ENCODE measurements at places on chromosomes 1 and 21.

- no peak for DNase-seq
These were observed 186.4 kb downstream of the HMCN1 start for GRCh38 chr1:185920602-185921001.

DNA sequence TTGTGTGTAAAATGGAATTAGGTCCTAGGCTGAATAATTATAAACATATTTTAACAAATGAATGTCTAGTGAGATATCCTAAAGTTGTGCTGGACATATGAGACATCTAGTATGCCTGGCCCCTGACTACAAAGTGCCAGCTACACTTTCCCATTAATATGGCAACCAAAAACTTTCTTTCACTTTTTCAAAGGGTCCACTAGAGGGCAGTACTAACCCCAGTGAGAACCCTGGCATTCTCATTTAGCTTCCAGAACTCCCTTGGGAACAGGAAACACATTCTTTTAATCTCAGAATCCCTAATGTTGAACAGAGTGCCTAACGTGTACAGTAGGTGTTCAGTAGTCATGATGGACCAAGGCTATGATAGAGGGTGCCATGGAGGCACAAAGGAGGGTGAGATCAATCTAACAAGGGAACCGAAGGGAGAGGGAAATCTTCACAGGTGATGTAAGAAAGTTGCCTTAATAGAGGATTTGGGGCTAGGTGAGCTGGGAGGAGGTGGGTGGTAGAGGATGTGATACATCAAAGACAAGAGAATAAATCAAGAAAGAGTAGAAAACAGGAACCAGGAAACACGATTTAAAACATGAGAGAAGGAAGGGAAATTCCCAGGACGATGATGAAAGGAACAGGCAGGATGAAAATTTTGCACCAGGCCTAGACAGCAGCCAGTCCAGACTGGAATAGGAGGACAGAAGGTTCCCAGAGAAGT, 41.6 kb downstream of the NSL1 start:
- DNase-seq, result peak; percentile 75

DNA sequence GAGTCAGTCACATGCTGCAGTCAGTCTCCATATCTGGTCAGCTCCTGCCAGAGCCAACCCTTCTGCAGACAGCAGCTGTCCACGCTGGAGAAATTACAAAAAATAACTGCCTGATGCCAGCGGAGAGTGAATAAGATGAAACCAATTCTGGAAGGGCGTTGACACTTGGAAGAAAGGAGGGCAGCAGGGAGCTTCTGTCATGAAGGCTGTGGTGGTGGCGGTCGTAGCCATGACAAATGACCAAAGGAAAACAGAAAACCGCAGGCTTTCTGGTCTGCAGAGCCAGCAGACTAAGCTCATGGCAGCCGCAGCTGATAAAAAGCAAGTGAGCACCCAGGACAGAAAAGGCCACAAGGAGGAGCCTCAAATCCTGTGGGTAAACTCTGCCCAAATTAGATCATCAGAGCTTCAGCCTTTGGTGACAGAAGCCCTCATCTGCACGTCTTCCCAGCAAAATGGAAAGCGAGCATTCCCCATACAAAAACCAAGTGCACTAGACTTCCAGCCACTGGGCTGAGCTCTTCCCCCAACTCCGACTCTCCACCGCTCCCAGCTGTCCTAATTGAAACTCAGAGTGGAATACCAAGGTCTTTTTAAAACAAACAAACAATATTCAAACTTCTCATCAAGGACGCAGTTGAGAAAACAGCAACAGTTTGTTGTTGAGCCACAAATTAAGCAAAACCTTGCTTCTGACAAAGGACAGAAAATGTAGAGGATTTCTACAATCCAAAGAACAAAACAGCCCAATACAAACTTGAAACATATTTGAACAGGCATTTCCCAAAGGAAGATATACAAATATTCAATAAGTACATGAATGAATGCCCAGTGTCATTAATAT, 28.7 kb downstream of the RSPH1 start:
- DNase-seq, result peak; percentile 49

GRCh38 chr1:21873761-21874160, 61.7 kb downstream of the LDLRAD2 start:
- no peak for DNase-seq

DNA sequence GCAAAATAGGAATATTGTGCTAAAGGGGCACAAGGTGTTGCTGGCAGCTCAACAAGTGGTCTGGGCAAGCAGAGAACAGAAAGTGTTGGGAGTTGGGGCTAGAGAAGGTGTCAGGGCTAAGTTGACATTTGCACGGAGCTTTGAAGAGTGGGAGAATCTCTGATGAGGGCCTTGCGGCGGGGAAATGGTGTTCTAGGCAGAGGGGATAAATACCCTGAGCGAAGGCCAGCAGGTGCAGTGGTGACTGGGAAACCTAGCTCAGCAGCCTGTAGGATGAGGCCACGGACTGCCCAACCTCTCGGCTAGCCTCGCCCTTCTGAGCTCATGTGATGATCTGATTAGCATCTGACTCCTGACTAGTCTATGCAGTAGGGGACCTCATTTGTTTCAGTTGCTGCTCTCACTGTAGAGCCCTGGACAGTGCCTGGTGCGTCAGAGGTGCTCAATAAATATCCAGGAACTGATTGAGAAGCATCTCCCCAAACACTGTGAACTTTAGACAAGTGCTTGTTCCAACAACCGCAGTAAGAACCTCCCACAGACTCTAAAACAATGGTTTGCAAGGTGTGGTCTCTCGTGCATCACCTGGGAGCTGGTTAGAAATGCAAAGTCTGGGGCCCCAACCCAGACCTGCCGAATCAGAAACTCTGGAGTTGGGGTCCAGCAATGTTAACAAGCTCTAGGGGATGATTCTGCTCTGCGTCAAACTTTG, 1.0 kb upstream of the FOXO6 start:
- no peak for DNase-seq

DNA sequence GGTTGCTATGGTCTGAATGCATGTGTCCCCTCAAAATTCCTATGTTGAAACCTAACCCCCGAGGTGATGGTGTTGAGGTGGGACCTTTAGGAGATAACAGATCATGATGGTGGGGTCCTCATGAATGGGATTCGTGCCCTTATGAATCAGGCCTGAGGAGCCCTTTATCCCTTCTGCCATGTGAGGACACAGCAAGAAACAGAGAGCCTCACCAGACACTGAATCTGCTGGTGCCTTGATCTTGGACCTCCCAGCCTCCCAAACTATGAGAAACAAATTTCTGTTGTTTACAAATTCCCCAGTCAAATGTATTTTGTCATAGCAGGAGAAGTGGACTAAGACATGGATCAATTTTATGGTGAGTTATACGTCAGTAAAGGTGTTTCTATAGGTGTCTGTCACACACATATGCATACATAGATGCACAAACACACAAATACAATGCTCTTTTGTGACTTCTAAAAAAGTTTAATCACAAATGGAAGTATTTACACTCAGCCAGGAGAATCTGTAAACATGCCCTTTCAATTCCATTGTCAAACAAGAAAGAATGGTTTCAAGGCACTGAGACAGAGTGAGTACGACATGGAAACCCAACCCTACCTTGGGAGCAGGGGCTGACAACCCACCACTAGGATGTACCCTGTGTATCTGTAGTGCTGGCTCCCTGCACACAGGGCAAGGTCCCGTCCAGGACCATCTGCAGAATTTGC, 5.5 kb upstream of the ETS2 start:
- DNase-seq, result no peak

DNA sequence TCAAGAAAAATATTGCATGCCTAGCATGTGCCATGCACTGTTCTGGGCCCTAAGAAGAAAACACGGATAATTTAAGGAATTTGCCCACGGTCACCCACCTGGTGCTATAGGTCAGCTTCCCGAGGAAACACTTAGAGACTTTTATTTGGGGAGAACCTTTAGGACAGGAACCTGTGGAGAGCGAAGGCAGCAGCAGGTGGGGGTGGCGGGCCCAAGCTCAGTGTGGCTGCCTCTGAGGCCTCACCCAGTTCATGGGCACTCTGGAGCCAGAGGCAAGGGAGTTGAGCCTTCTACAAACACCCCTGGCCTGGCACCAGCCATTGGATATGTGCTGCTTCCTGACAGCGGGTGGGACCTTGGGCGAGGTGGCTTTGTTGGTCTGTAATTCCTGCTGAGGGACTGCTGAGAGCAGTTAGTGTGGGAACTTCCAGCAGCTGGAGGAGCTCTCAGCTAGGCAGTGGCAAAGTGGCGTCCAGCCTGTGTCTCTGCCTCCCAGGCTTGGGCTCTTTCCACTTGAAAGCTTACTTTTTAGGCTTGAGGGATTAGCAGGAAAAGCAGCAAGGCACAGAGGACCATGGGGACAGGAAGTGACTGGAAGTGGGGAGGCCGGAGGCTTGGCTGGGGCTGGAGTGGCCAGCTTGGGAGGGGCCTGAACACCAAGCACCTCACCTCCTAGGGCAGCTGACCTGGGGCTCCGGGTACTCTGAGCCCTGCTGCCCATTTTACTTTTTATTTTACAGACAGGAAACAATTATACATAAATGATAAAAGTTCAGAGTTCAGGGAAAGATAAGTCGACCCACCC, 19.1 kb downstream of the MRPL37 start:
- DNase-seq, result no peak

DNA sequence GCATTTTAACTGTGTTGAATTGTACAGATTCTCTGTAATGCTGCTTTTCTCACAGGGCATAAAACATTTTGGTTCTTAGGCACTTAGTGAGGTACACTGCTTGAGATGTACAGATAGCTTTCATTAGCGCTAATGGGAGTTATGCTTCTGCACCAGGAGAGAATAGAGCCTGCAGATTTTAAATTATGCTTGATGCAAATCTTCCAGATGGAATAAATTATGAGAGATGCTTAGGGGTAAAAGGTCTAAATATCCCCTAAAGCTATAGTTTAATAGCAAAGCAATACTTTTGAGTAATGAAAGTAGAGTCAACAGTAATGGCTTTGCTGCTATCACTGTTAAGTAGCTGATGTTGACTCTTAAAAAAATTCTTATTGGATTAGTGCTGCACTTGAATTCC, 248.9 kb downstream of the S1PR1 start:
- no peak for DNase-seq

- DNase-seq, result no peak
These were observed 53.5 kb upstream of the SLC22A15 start for GRCh38 chr1:115922801-115923200.

GRCh38 chr1:9633493-9633892, 18.0 kb upstream of the PIK3CD start:
- DNase-seq, result no peak

- no peak for DNase-seq
These were observed 18.9 kb downstream of the METTL13 start for GRCh38 chr1:171800342-171800741.

- DNase-seq, result no peak
These were observed 138.9 kb downstream of the ACTL8 start for GRCh38 chr1:17893891-17894631.

DNA sequence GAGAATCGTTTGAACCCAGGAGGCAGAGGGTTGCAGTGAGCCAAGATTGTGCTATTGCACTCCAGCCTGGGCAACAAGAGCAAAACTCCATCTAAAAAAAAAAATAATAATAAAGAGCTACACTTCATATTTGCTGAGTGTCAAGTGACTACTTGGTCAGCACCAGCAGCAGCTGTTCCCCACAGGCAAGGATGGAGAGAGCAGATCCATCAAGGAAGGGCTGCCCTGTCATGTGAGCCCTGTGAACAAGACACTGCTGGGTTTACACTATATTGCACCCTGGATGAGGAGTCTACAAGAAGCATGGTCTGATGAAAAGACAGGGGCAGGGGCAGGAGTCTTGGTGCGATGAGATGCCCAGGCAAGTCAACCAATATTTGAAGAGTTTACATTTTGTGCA, 3.6 kb downstream of the CTNNBIP1 start:
- no peak for DNase-seq

DNA sequence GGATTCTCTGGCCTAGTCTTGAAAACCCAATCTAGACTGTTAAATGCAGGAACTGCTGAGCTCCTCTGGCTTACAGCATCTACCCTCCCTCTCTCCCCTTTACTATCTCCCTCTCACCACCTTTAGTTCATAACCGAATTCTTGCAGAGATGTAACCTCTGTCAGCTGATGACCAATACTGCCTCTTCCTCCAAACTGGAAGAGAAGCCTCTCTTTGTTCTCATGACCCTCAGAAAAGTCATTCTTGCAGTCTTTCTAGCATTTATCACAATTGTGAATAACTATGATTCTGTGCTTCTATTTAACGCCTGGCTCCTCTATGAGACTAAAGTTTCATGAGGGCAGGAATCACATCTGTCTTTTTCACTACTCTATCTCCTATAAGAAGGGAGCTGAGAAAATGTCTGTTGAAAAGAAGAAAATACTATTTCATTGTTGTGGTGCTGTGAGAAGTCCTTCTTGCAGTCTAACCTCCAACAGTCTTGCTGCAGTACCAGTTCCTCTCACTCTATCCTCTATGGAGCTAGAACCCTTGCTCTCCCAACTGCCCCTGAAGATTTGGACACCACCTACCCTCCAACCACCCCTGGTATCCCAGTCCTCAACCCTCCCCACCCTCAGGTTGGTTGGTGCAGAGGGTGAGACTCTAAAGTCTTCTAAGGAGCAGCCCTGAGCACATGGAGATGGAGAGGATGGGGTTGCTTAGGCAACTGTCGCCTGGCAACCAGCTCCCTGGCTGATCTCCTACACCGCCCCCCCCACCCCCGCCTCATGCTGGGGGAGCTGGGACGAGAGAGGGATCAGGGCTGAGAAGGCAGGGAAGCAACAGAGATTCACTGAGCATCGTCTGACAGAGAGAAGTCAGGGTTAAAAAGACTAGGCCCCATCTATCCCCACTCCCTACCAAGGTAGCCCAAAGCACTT, 13.9 kb downstream of the MEF2D start:
- no peak for DNase-seq

Measured in LoVo (cell line).